ENCODE measurements at places on chromosomes 6 and 20. TPM values are rescaled to one million over a fixed set of nuclear protein-coding genes. Genes with fewer than 3 reads are reported as not detected.

Gene BHLHE23
- total RNA-seq, result not detected

DNA sequence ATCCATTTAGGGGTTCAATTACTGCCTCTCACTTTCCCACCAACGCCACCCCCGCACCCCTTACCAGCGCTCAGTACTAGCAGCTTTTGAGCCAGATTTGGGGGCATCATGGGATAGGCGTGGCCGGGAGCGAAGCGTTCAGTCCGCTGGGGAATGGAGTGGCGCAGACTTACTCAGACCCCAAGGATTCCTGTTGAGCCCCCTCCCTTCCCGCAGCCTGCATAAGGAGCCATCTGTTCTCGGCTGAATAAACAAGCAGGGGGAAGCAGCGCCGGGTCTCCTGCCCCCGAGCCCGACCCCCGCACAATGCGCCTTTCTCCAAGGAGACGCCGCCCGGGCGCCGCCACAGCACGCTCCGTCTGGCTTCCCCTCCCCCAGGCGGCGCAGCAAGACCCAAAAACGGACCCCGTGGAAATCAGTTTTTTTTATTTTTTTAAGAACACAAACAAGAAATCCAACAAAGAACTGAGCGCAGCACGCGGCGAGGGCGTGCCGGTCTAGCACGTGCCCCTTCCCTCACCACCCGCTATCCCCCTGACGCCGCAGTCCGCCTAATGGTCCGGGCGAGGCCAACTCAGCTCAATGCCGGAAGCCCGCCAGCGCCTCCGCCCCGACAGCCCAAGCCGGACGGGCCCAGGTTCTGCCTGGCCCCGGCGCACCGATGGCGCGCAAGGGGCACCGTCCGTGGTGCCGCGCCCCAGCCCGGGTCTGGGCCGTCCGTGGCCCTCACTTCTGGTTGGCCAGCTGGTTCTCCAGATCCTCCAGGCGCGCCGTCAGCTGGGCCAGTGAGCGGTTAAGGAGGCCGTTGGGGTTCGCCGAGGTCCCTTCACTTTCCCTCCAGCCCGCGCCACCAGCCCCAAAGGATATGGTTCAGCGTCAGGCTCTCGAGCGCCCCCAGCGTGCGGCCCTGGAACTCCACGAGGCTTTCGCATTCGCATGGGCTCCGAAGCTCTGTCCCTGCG, 13.3 kb upstream of the RBPJL start:
- DNase-seq, result no peak

Gene GSTA2
- not detected for total RNA-seq

DNA sequence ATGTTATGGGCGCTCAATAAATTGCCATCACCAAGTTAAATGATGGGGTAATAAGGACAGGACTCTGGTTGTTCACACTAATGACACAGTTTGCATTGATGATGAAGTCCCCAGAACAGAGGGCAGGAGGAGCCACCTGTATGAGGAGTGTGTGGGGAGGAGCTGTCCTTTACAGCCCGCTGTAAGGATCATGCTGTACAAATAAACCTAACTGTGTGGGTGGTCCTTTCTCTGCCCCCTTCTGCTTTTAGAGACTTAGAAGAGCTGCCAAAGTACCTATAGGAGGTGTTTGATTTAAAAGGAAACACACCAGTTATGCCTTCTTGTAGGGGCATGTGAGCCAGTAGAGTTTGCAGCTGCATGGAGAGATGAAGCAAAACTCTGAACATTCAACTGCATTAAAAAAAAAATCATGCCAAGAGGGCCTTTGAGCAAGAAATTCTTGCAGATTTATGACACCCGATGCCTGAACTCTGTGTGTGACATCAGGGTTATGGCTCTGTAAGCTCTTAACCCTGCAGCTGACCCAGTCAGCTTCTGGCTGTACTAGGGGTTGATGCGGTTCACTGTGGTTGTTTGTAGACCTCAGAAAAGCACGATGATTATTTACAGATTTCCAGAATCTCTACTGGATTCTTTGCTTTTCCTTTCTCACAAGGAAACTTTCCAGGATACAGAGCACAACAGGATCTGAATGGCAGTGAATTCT, 67.4 kb downstream of the UST start:
- no peak for DNase-seq

DNA sequence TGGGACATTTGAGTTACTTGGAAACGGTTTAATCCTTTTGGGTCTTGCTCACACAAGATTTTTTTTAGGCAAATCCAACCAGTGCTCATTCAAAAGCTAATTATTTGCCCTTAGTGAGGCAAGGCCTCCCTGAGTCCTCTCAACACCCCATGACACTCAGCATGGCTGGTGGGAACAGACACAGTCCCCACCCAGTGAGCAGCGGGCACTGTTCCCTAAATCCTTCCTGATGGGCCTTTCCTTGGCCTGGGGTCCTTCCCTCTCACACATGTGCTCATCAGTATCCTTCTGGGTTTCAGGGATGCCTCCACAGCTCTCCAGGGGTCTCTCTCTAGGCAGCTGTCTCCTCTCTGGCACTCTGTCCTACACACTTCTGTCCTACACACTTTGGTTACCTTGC, 28.0 kb downstream of the PLAGL2 start:
- no peak for DNase-seq

- DNase-seq, result no peak
Observed at GRCh38 chr6:39821742-39822532, 29.8 kb downstream of the DAAM2 start.

Measured in vagina (tissue), 2 donors.